ENCODE measurements at places on chromosomes 4 and X.

DNA sequence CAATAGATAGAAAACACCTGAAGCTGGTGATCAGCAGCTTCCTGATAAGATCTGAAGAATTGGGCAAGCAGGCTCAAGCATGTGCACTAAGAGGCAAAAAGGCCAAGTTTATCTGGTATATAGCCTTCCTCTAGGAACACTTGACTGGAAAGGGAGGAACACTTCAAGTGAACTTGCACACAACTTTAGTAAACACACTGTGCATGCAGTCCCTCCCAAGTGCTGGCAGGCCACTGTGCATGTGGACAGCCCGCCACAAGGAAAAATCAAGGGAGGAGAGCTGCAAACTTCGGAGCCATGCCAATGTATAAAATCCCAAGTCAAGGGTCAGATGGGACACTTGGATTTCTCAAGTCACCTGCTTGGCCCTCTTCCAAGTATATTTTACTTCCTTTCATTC, 645.8 kb upstream of the NDST4 start:
- no peak for DNase-seq

DNA sequence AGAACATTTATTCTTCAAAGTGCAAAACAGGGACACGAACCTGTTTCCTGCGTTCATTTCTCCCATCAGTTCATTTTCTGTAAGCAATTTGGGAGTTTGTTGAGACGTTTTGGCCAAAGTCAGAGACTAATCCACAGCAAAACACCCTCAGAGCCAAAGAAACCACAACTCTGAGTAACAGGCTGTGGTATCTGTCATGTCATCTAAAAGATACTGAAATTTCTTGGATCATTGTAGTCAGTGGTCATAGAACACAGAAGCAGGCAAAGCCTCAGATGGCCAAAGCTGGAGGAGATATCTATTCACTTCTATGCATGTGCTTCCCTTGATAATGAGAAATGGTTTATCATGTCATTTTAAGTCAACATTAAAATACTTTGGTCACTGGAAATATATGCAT, 485.6 kb upstream of the GALNT7 start:
- no peak for DNase-seq

DNA sequence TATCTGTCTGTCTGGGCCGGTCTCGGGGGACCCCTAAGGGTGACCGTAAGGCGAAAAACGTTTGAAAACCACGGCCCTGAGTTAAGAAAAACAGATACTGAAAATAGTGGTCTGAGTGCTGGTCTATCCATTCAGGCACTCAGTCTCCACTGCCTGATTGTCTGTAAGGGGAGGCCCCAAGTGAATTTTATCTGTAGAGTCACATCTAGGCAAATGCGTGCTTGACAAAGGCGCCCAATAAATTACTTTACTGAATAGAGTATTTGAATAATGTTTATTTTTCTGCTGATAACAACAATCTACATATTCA, 465 bp downstream of the HNRNPH2 start:
- no peak for DNase-seq

DNA sequence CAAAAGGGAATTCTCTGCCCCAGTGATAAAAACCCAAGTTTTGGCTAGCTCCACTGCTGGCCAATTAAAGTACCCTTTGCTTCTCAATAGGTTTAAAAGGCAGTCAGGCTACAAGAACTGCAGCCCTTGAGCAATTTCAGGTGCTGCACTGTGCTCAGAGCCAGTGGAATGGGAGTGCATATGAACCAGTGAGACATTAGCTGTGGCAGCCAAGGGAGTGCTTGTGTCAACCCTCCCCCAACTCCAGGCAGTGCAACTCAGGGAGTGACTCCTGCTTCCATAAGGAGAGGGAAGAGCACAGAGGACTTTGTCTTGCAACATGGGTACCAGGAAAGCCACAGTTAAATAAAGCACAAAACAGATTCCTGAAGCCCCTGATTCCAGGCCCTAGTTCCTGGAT, 61.6 kb upstream of the VAMP7 start:
- no peak for DNase-seq

DNA sequence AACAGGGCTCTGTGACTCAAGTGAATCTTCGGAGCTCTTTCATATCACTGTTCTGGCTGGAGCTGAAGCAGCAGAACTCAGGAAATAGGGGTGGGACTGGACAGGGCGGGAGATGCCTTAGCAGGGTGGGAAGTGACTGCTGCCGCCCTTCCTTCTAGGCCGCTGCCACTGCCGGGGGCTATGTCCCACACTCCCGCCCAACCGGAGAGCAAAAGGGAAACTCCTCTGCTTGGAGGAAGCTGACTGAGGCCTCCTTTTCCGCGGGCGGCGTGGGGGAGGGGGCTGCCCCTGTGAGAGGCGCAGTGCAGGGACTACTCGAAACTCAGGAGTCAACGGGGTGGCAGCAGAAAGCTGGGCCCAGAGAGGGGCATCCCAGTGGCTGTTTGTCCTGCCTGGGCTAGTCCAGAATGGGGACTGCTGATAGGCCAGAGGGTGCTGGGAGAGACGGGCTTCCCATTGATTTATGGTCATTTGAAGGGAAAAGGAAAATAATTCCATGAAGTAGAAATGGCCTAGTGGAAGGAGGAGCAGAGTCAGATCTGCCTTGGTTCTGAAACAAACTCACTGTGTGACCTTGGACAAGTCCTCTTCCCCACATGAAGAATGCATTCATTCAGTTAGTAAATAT, 36.9 kb downstream of the STARD8 start:
- DNase-seq = no peak

DNA sequence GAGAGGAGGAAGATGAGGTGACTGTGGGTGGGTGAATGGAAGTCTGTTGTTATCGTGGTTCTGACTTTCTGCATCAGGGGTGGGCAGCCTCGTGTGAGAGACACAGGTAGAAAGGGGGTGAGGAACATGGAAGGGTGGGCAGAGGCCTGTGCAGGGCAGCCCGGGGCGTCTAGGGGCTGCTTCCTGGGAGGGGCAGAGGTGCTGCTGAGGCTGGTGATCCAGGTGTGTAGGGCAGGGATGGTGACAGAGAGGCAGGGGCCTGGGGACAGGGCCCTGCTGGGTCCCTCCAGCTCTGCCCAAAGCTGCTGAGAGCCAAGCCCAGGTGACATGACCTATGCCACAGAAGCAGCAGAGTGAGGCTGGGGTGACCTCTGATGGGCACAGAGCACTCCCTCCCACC, 89.7 kb upstream of the C4orf50 start:
- no peak for DNase-seq

DNA sequence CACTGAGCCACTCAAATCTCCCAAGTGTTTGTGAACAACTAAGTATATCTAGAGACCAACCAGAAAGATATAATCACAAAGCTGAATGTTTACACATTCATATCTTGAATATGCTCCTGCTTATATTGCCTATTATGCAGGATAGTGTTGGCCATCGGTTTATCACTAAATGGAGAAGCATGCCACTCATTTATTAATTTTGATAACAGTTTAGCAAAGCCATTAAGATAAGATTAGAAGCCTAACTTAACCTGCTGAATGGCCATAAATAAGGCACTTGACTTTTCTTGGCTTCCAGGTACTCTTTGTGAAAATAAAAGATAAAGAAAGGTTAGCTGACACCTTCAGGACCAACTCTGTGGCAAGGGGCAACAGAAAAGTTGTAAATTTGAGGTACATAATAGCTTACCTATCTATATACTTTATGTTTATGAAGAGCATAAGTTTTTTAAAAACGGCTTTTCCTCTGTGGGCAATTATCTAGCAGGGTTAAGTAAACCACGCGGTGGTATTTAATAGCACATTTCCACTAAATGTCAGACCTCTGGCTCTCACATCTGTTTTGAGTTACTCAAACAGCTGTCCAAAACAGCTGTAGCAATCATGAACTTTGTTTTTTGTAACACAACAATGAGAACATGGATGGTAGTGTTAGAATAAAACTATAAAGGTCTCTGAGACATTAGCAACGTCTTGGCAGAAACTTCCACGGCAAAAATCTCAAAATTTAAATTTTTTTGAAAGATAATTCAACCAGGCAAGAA, 58.8 kb upstream of the FTHL17 start:
- DNase-seq = no peak

- DNase-seq = no peak
Measured at GRCh38 chrX:68292471-68292870, 140.8 kb downstream of the OPHN1 start.

GRCh38 chr4:6746721-6747293, 30.8 kb downstream of the BLOC1S4 start:
- DNase-seq = no peak

GRCh38 chr4:33477715-33478114, 2757.5 kb downstream of the PCDH7 start:
- no peak for DNase-seq

GRCh38 chr4:157291071-157291470, 70.5 kb downstream of the GRIA2 start:
- DNase-seq = peak; percentile 43

DNA sequence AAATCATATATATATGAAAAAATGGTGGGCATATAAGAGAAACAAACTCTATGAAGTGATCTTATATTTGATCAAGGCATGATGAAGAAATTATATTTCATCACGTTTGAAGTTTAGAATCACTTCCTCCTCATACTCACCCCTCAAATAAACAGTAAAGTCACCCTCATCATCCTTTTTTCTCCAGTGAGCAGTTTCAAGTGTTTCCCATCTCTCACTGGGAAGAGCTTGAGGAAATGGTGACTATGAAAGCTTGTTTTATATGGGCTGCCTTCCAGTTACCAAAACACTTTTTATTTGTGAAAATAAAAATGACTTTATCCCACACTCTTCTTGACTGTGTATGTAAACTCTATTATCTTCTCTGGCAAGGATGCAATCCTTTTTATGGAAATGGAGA, 16.8 kb downstream of the PDLIM3 start:
- DNase-seq = no peak

DNA sequence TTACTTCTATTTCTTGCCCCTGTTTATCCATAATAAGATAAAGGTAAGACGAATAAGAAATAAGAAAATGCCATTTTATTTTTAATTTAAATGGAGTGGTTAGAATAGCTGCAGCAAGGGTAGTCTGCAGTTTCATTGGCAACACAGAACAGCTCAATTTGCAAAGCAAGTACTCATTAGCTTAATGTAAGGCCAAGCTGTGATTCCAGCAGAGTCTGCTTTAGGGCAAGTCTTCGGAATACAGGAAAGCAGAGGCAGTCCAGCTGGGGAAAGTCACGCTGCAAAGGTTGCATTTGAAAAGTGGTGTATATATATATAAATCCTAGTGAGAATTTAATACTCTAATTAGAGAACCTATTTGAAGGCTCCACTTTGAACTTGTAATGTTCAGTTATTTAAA, 59.0 kb downstream of the ANXA10 start:
- no peak for DNase-seq

DNA sequence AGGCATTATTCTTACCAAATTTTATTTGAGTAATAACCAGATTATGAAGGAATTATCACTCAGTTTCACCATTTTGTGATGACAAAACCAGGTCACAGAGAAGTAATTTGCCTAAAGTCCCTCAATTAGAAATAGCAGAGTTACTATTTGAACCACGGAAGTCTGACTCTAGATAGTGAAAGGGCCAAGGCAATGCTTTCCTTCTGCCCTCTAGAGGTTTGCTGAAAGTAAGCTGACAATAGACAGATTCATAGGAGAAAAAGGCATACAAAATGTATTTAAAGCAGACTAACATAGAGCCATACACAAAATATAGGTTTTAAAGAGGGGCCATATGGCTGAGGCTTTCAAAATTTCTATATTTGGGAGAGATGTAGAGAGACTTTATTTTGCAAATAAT, 43.1 kb downstream of the CXXC4 start:
- DNase-seq = peak; percentile 19

GRCh38 chr4:147730333-147730732, 1.6 kb upstream of the ARHGAP10 start:
- no peak for DNase-seq

GRCh38 chr4:156571146-156571545, 400.5 kb downstream of the PDGFC start:
- DNase-seq = no peak

GRCh38 chrX:100939333-100939732, 10.6 kb upstream of the XKRX start:
- no peak for DNase-seq

DNA sequence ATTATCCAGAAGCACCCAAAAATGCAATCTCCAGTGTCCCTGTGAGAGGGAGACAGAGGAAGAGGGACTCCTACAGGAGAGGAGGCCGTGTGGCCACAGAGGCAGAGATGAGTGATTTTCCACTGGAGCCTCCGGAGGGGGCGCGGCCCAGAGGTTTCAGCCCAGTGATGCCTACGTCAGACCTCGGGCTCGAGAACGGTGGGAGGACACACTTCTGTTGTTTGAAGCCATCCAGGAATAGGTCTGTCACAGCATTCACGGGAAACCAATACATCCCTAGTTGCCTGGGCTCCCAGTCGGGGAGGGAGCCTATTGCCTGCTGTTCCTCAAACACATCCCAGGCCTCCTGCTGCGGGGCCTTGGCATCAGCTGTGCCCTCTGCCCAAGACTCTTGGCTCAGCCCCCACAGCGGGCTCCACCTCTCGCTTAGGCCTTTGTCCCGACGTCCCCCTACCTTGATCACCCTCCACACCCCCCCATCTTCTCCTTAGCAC, 39.2 kb upstream of the HMX1 start:
- no peak for DNase-seq

DNA sequence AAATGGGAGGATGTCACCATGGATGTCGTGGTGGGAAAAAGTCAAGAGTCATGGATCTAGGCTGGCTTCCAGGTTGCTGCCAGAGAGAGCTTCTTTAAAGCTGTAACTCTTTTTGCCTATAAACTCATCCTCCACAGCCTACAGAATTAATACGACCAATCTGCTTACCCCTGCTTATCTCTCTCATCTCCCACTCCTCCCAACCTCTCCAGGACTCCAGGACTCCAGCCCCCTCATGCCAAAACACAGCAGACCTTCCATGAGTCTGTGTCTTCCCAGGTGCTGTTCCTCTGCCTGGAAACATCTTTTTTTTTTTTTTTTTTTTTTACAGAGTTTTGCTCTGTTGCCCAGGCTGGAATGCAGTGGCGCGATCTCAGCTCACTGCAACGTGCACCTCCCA, 15.3 kb upstream of the SLC10A4 start:
- DNase-seq = no peak

GRCh38 chr4:152430507-152430906, 105.4 kb downstream of the FBXW7 start:
- no peak for DNase-seq

DNA sequence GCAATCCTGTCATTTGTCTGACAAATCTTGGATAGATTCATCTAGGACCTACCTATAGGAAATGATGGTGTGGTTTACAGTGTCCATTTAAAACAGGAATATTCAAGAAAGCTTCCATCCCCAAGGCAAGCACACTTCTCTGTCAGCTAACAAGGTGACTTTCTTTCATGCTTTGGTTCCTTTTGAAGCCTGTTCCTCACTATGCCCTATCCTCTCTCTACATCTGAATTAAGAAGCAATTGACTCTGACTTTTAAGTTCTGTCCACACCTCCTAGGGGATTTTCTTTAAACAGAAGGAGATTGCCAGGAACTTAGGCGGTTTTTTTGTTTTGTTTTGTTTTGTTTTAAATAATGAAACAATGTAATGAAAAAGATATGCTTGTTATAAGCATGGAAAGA, 1181.4 kb upstream of the TENM3 start:
- DNase-seq = no peak

GRCh38 chrX:154750301-154751202, at the start of gene GAB3:
Gene GAB3 (minus strand): TSS chrX:154751077. CDS start chrX:154751025, 52 bp downstream.
- no peak for DNase-seq

GRCh38 chr4:8058031-8058479, 100.6 kb downstream of the ABLIM2 start:
- no peak for DNase-seq
